ENCODE measurements at places on chromosomes 7 and 10. TPM values are rescaled to one million over a fixed set of nuclear protein-coding genes. Genes with fewer than 3 reads are reported as not detected.

Gene HOXA9
- polyA plus RNA-seq = 0.16 TPM

Gene ADCK2
- polyA plus RNA-seq = 25.2 TPM

Gene AIFM2
- polyA plus RNA-seq = 1.5 TPM

Gene GIMAP7
- 451 TPM for polyA plus RNA-seq

Gene TCTN3
- polyA plus RNA-seq = 65.7 TPM

Gene TRPV5
- polyA plus RNA-seq = not detected

Gene BBS9
- polyA plus RNA-seq = 12.7 TPM

Gene TMEM140
- 20.2 TPM for polyA plus RNA-seq

Gene KCND2
- polyA plus RNA-seq = not detected

Gene FAM24B
- 7.9 TPM for polyA plus RNA-seq

Gene FLNC
- polyA plus RNA-seq = 0.01 TPM

Gene CHST12
- 8.9 TPM for polyA plus RNA-seq

Gene NODAL
- not detected for polyA plus RNA-seq

Gene FAM237B
- polyA plus RNA-seq = not detected

Gene LRMDA
- polyA plus RNA-seq = not detected

Gene TMEM178B
- not detected for polyA plus RNA-seq

Gene HOXA6
- not detected for polyA plus RNA-seq

Gene OPALIN
- polyA plus RNA-seq = not detected

Gene C10orf95
- polyA plus RNA-seq = 0.68 TPM

Gene ANKRD30A
- not detected for polyA plus RNA-seq

Gene PNLIPRP2
- polyA plus RNA-seq = not detected

Gene EPO
- polyA plus RNA-seq = not detected

Gene LBX1
- not detected for polyA plus RNA-seq

Gene SPDYE5
- polyA plus RNA-seq = not detected

Gene APBB1IP
- 68.5 TPM for polyA plus RNA-seq

Gene PON1
- polyA plus RNA-seq = not detected

Gene CYP2C19
- polyA plus RNA-seq = not detected

Gene HGF
- not detected for polyA plus RNA-seq

Gene BEND7
- polyA plus RNA-seq = not detected
